Tibial nerve (tissue), 4 donors: ENCODE measurements at places on chromosomes 3 and 15. TPM values are rescaled to one million over a fixed set of nuclear protein-coding genes. Genes with fewer than 3 reads are reported as not detected.

TMEM158 gene
- not detected for total RNA-seq

GRAMD2A gene
- 1.1 TPM for total RNA-seq

LRRK1 gene
- 17.6 TPM for total RNA-seq

PLA2G4E gene
- not detected for total RNA-seq

SCAMP5 gene
- total RNA-seq = 6.9 TPM

COL6A5 gene
- total RNA-seq = not detected

GRCh38 chr15:90348456-90348855 lies 3.6 kb upstream of the ZNF774 start:
- no peaks in the 10 kb centered on the region for H3K4me1 ChIP-seq
- DNase-seq = no peak
- H3K4me3 ChIP-seq = no peak overlapping the region

GRCh38 chr15:74406992-74407705 lies 26.6 kb downstream of the SEMA7A start:
- no peaks in the 10 kb centered on the region for H3K27me3 ChIP-seq
- no peak overlapping the region for H3K4me3 ChIP-seq
- H3K27ac ChIP-seq = peak overlapping the region; percentile 64
- H3K36me3 ChIP-seq = no peaks in the 10 kb centered on the region

DNA sequence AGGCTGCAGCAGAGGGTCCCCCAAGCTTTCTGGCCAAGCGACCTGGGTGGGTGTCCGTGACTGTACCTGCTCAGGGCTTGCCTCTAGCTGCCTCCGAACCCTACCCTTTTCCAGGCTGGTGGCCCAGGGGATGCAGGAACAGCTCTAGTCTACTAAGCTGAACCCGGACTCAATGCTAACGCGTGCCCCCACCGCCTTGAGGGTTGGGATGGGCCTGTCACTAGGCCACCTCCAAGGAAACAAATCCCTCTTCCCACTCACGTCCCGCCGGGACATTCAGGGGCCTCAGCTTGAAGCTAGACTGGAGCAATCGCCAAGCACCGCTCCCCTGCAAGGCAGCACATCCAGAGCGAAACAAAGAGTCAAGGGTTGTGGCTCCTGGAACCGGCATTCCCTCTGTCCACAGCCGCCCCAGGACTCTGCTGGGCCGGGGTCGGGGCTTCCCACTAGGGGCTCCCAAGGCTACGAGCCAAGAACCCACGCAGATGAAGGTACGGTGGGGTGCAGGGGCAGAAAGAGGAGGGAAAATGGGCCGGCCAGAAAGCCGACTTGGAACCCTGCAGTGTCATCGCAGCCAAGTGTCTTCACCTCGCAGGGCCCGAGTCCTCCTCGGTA lies 2.9 kb downstream of the FBXL22 start:
- no peak for DNase-seq
- peak overlapping the region; percentile 59 for H3K4me3 ChIP-seq
- H3K27ac ChIP-seq = peak overlapping the region; percentile 92
- H3K4me1 ChIP-seq = no peaks in the 10 kb centered on the region

DNA sequence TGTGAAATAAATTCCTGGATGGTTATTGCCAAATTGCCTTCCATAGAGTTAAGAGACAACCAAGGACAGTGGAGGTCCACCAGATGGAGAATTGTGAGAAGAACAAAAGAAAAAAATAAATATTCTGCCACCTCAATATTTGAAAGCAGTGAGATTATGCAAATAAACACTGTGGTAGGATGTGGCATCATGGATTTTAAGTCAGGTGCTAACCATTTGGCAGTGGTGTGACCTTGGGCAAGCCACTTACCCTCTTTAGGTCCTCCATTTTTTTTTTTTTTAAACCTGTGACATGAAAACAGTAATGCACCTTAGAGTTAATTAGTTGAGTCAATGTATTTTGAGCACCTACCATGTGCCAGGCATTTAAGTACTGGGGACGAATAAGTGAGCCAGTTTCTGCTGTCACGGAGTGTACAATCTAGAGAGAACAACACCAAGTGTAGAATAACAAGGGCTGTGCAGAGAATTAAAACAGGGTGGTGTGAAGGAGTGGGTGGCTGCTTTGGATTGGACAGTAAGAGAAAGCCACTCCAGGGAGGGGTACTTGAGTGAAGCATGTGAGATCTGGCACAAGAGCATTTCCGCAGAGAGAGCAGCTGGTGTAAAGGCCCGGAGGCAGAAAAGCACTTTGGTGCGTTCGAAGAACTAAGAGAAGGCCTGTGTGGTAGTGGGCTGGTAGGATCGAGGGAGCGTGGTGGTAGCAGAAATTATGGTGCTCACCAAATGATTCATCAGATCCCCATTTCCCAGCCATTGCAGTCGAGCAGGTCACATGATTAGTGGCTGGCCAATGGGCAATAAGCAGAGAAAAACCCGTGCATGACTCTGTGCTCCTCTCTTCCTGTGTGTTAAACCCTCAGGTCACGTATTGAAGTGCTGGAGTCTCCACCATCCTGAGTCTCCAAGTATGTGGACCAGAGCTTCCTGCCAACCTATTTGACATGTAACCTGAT lies 39.2 kb downstream of the CCK start:
- H3K4me3 ChIP-seq = no peak overlapping the region
- H3K36me3 ChIP-seq = peaks cover 40% of the 10 kb centered on the region
- no peaks in the 10 kb centered on the region for H3K27me3 ChIP-seq

- H3K27me3 ChIP-seq = no peaks in the 10 kb centered on the region
- H3K4me1 ChIP-seq = no peaks in the 10 kb centered on the region
- no peak overlapping the region for H3K4me3 ChIP-seq
- no peak overlapping the region for H3K27ac ChIP-seq
Observed at GRCh38 chr3:128455116-128455515, 11.6 kb downstream of the DNAJB8 start.

GRCh38 chr3:30548600-30548999 lies 57.8 kb upstream of the TGFBR2 start:
- H3K4me1 ChIP-seq = no peaks in the 10 kb centered on the region
- no peaks in the 10 kb centered on the region for H3K27me3 ChIP-seq
- H3K36me3 ChIP-seq = no peaks in the 10 kb centered on the region

DNA sequence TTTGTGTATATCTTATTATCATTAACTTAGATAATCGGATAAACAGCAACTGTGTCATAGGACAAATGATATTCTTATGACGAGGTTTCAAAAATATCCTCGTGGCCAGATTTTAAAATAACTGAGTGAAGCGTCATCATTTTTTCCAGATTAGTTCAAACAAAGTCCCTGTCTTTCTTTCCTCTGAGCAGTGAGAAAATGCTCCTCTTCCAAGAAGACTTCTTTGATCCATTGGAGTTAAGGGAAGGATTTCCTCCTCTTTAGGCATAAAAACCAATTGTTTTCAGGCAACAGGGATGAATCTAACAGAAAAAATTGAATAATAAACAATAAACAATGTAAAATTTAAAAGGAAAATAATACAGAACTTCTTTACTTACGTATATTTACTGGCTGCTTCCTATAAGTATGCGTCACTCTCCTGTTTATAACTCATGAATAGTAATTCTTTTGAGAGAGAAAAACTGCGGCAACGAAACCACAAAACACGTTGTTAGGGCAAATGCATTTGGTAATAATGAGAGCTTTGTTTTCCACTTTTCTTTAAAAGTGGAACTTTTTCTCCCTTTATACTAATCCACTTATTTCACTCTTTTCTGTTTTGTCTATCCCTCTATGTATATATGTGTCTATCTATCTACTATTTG lies 419.4 kb upstream of the ONECUT1 start:
- H3K4me3 ChIP-seq = no peak overlapping the region
- H3K27ac ChIP-seq = peak overlapping the region; percentile 30
- DNase-seq = no peak
- no peaks in the 10 kb centered on the region for H3K27me3 ChIP-seq
- no peaks in the 10 kb centered on the region for H3K4me1 ChIP-seq

DNA sequence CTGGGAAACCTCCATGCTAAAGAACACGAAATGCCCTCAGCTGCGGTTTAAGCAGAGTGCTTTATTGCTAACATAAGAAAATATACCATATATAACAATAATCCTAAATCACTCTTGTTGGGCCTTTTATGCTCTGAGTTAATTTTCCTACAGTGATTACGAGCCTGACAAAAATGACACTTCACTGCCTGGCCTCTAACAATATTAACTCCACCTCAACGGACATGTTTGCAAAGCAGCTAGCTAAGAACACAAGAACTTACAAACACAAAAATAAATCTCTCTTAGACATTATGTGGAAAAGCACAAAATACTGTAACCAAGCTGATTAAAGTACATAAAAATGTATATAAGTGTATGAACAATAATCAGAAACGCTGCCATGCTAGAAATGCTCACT lies 40.7 kb downstream of the DLG1 start:
- no peaks in the 10 kb centered on the region for H3K4me1 ChIP-seq

DNA sequence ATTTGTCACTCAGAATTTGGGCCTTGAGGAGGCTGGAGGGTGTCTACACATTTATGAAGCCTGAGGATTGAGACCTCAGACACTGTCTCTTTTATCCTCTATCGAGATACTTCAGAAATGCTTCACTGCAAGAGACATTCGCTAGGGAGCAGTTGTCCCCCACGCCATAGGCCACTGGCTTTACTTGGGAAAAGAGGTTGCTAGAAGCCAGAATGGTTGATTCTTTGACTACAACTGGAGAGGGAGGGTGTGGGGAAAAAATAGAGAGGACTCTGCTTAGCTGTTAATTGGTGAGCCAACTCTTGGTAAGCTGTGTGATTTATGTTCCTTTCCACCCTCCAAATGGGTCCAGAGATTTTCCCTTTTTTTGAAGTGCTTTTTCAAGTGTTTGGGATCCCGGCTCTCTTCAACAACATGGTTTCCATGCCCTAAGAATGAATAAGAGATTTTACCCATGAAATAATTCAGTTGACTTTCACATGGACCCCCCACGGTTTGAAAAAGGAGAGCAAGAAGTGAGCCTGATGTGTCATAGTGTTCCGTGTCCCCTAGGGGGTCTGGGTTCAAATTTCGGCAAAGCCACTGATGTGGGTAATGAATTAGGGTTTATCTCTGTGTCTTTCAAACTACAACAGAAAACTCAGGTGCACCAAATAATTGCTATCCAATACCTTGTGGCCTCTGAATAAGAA lies 2.7 kb downstream of the BOC start:
- peaks cover 24% of the 10 kb centered on the region for H3K4me1 ChIP-seq
- H3K27me3 ChIP-seq = no peaks in the 10 kb centered on the region

DNA sequence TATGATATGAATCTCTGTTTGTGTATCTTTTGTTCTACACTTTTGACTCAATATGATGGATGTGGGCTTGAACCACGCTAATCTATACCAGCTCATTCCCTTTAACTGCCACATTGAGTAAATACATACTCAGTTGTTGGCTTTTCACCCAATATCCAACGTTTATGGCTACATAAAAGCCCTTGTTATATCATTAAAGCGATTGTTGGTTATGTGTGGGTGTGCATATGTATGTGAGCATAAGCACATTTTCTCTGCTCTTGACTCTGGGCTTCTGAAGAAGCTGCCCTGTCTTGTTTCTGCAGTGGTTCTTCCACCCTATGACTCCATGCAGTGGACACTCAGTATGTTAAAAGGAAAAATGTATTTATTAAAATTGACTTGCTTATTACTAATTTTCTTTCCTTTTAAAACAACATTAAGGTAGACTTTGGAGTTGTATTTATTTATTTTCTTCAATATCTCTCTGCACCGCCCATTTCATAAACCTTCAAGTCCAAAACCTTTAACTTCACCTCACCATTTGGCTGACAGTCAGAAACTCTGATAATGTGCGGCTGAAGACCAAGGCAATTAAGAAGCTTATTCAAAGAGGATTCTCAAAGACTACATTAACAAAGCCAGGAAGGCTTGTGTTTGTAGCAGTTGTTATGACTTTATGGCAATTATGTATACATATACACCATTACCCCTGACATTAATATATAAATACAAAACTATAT lies 156.1 kb downstream of the THRB start:
- DNase-seq = no peak
- no peak overlapping the region for H3K4me3 ChIP-seq
- H3K27ac ChIP-seq = no peak overlapping the region
- H3K27me3 ChIP-seq = no peaks in the 10 kb centered on the region
- H3K4me1 ChIP-seq = no peaks in the 10 kb centered on the region
- no peaks in the 10 kb centered on the region for H3K36me3 ChIP-seq

DNA sequence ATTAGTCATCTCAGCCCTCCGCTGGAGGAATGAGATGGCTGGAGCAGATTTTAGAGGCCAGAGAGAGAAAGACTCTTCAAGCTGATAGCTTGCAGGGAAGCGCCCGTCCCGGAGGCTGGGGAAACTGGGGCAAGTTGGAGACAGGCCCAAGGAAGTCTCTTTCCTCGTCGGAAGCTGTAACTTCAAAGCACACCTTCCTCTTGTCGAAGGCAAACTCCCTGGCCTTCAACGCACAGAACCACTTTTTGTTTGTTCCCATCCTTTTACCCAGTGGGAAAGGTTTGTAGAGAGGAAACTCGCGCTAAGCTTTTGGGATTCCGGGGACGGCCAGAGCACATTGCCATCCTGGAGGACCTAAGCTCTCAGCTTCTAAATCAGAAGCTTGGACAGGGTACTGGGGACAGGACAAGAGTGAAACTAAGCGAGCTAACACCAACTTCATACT lies 900 bp upstream of the EOMES start:
- no peaks in the 10 kb centered on the region for H3K36me3 ChIP-seq
- H3K4me3 ChIP-seq = peak overlapping the region; percentile 23
- H3K27me3 ChIP-seq = peaks cover 98% of the 10 kb centered on the region
- no peak overlapping the region for H3K27ac ChIP-seq
- H3K4me1 ChIP-seq = peaks cover 23% of the 10 kb centered on the region
